Mesenchymal stem cell (in vitro differentiated cells and primary cell): ENCODE measurements at places on chromosomes 1 and 21.

DNA sequence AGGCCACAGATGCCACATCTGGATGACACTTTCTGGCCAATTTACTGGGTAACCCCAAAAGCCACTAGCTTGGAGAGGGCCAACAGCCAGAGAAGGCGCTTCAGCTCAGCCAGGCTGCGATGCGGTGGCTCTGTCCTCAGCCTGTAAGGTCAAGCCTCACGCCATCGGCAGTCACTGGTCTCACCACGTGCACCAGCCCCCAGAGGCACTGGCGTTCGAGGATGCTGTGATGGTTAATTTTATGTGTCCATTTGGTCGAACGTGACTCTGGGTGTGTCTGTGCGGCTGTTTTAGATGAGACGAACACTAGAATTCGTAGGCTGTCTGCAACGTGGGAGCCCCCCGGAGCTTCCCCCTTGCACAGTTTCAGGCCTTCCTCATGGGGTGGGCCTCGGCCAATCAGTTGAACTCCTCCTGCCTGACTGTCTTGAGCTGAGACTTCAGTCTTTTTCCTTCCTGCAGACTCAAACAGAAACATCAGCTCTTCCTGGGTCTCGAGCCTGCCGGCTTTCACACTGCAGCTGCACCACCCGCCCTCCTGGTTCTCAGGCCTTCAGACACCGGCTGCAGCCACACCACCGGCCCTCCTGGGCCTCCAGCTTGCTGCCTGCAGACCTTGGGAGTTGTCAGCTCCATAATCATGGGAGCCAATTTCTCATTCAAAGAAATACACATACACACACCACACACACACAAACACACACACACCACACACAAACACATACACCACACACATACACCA, 41.6 kb upstream of the SLC45A1 start:
- H3K27me3 ChIP-seq: no peaks in the 10 kb centered on the region
- no peak overlapping the region for H3K4me3 ChIP-seq
- H3K36me3 ChIP-seq: no peaks in the 10 kb centered on the region
- DNase-seq: peak; percentile 11

- no peaks in the 10 kb centered on the region for H3K36me3 ChIP-seq
- H3K4me3 ChIP-seq: no peak overlapping the region
- H3K27me3 ChIP-seq: peaks cover 3% of the 10 kb centered on the region
- no peak overlapping the region for H3K27ac ChIP-seq
- DNase-seq: no peak
These were observed 90.3 kb upstream of the DISP3 start for GRCh38 chr1:11388617-11389016.

- H3K4me3 ChIP-seq: no peak overlapping the region
- no peaks in the 10 kb centered on the region for H3K4me1 ChIP-seq
- no peaks in the 10 kb centered on the region for H3K27me3 ChIP-seq
- no peaks in the 10 kb centered on the region for H3K36me3 ChIP-seq
- H3K27ac ChIP-seq: no peak overlapping the region
These were observed 239.7 kb upstream of the PLD5 start for GRCh38 chr1:242764161-242764560.

GRCh38 chr1:79448426-79448825, 441.9 kb upstream of the ADGRL4 start:
- DNase-seq: no peak
- H3K27ac ChIP-seq: no peak overlapping the region
- H3K36me3 ChIP-seq: no peaks in the 10 kb centered on the region
- no peak overlapping the region for H3K4me3 ChIP-seq

- DNase-seq: no peak
- no peaks in the 10 kb centered on the region for H3K36me3 ChIP-seq
- H3K27ac ChIP-seq: no peak overlapping the region
- no peaks in the 10 kb centered on the region for H3K27me3 ChIP-seq
- no peak overlapping the region for H3K4me3 ChIP-seq
- peaks cover 7% of the 10 kb centered on the region for H3K4me1 ChIP-seq
These were observed 8.3 kb downstream of the ACTL8 start for GRCh38 chr1:17763417-17763816.

DNA sequence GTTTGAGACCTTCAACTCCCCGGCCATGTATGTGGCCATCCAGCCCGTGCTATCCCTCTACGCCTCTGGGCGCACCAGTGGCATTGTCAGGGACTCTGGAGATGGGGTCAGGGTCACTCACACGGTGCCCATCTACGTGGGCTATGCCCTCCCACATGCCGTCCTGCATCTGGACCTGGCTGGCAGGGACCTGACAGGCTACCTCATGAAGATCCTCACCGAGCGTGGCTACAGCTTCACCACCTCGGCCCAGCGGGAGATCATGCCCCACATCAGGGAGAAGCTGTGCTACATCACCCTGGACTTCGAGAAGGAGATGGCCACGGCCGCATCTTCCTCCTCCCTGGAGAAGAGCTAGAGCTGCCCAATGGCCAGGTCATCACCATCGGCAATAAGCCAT, 36.5 kb upstream of the ZP4 start:
- no peaks in the 10 kb centered on the region for H3K27me3 ChIP-seq
- H3K27ac ChIP-seq: no peak overlapping the region
- H3K36me3 ChIP-seq: no peaks in the 10 kb centered on the region
- H3K4me1 ChIP-seq: no peaks in the 10 kb centered on the region
- no peak for DNase-seq
- no peak overlapping the region for H3K4me3 ChIP-seq

DNA sequence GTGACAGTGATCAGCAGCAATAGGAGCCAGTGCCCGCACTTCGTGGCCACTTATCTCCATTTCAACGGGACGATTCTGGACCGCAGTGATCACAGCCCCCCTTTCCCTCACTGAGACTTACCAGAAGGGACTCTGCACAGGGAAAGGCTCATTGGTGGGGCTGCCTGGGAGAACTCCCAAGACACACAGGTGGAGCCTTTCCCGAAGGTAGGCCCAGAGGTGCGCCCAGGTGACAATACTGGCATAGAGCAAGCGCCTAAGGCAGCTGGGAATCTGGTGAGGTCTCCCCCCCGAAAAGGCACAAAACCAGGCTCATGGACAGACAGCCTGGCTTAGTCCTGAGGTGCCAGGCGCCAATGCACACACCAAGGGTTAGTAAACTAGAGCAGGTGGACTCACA, 318.9 kb downstream of the AJAP1 start:
- H3K27ac ChIP-seq: no peak overlapping the region
- DNase-seq: no peak
- no peaks in the 10 kb centered on the region for H3K4me1 ChIP-seq
- H3K4me3 ChIP-seq: no peak overlapping the region

DNA sequence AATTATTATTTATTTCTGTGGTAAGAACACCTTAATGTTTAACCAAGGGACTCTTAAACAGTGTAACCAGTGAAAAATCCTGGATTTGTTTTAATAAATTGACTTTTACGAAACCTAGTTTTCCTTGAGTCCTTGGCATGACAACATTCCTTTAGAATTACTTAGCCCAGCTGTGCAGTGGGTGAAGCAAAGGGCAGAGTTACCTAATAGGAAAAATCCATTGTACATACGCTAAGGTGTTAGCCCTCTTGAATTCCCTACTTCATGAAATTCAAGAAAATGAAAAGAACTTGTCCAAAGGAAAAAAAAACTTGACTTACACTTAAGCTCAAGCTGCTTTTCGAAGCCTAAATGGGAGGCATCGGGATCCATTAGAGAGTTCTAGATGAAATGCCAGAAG, 852.0 kb upstream of the ADAMTS5 start:
- peak overlapping the region; percentile 97 for H3K27ac ChIP-seq
- no peak overlapping the region for H3K4me3 ChIP-seq
- no peaks in the 10 kb centered on the region for H3K27me3 ChIP-seq
- no peaks in the 10 kb centered on the region for H3K4me1 ChIP-seq
- H3K36me3 ChIP-seq: no peaks in the 10 kb centered on the region

DNA sequence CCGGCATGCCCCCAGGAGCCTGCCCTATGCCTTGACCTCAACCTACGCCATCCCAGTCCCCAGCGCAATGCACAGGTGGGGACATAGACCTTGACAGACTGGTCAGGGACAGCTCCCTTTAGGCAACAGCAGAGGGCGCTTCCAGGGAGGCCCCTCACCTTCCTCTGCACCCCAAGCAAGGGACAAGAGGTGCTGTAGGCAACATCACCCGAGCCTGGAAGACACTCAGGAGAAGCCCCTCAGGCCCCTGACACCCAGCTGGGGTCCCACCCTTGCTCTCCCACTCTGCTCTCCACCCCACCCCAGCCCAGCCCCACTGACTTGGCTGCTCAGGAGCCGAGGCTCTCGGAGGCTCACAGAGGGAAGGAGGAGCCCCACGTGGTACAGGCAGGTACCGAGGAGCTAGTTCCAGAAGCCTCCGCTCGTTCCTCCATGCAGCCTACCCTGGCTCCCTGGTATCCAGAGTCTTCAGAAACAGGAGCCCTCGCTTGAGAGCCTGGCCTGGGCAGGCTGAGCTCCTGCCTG, 2.4 kb upstream of the WNT3A start:
- no peak overlapping the region for H3K27ac ChIP-seq
- no peak overlapping the region for H3K4me3 ChIP-seq
- no peaks in the 10 kb centered on the region for H3K36me3 ChIP-seq
- peaks cover 16% of the 10 kb centered on the region for H3K4me1 ChIP-seq
- peaks cover 91% of the 10 kb centered on the region for H3K27me3 ChIP-seq

DNA sequence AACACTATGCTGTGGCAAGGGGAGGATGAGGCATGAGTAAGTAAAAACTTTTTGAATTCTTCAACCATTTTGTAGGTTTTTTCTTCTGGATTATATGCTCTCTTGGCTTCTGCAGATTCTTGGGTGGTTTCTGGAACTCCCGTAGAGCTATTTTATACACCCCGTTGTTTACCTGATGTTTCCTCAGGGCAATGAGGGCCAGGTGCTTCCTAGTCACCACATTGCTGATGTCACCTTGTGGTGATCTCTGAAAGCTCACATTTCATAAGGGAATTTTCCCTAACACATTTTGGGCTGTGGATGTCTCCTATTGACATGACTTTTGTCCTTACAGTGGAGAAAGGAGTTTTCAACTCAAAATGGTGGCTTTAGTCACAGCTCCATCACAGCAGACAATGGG, 356.6 kb downstream of the PLA2G4A start:
- H3K4me3 ChIP-seq: no peak overlapping the region
- no peak overlapping the region for H3K27ac ChIP-seq
- H3K4me1 ChIP-seq: no peaks in the 10 kb centered on the region
- H3K36me3 ChIP-seq: no peaks in the 10 kb centered on the region
- DNase-seq: no peak
- H3K27me3 ChIP-seq: no peaks in the 10 kb centered on the region

DNA sequence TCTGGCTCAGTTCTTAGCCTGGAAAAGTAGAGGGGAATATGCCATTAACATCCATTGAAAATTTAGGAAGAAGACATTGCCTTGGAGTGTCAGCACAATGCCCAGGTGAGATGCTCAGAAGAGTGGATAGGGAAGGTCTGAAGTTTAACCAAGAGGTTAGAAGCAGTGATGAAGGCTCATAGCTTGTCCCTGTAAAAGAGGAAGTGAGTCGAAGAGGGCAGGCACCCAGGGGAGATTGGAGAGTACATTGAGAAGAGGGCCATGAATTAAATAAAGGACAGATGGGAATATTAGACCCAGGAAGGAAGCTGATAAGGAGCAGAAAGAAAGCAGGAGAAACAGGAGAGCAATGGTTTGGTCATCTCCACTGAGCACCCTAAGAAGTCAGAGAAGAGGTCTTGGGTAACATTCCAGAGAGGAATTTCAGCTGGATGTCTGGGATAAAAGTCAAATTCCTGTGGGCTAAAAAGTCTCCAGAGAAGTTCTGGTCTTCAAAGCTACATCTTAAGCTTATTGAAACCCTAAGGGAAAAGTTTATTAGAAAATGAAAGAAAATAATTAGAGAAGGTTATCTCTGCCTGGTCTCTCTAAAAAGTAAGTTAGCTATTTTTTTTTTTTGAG, 17.3 kb downstream of the C8B start:
- H3K27me3 ChIP-seq: no peaks in the 10 kb centered on the region
- H3K4me3 ChIP-seq: no peak overlapping the region
- DNase-seq: no peak
- no peaks in the 10 kb centered on the region for H3K4me1 ChIP-seq

DNA sequence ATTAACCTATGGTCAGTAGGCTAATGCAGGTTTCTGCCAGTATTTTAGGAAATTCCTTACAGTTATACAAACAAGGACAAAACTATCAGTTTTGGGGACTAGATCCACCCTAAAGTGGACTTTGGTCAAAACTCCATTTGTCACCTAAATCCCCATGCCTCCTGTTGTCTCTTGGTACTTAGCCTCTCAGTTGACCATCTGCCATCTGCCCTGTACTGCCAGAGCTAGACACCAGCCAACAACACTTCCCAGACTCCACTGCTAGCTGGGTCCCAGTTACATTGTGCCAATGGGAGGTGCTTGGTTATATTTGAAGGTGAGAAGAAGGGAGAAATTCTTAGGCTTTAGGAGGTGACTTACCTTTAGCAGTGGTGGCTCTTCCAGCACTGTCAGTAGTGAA, 17.0 kb upstream of the BSDC1 start:
- H3K4me1 ChIP-seq: no peaks in the 10 kb centered on the region
- no peak overlapping the region for H3K27ac ChIP-seq
- H3K27me3 ChIP-seq: peaks cover 4% of the 10 kb centered on the region
- no peaks in the 10 kb centered on the region for H3K36me3 ChIP-seq
- no peak for DNase-seq

DNA sequence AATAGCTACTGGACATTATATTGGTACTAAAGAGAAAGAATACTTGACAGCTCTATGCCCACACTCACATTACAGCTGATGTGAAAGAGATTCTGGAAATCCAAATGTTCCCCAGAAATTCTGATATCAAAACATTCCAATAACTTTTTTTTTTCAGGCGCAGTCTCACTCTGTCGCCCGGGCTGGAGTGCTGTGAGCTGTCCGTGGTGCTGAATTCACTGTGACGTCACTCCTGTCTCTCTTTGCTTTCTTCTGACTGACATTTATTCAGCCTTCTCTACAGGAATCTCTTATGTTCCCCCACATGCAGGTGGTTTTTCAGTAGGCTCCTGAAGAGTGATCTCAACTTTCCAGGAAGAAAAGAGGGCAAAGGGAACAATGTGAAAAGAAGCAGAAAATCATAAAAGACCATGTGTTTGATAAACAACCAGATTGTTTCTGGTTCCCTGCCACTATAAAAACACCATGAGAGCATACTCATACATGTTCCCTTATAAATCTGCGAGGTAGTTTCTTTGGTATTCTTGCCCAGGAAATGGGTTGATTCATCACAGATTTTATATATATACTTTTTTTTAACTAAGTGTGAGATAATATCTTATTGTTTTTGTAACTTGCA, 6.2 kb downstream of the S100A7A start:
- H3K27me3 ChIP-seq: peaks cover 30% of the 10 kb centered on the region
- no peaks in the 10 kb centered on the region for H3K4me1 ChIP-seq
- H3K27ac ChIP-seq: no peak overlapping the region
- peak; percentile 55 for DNase-seq
- no peak overlapping the region for H3K4me3 ChIP-seq

GRCh38 chr1:240575981-240576662, 35.8 kb downstream of the GREM2 start:
- no peak overlapping the region for H3K27ac ChIP-seq
- H3K27me3 ChIP-seq: no peaks in the 10 kb centered on the region
- peak; percentile 75 for DNase-seq
- H3K36me3 ChIP-seq: peaks cover 24% of the 10 kb centered on the region
- no peaks in the 10 kb centered on the region for H3K4me1 ChIP-seq
